ENCODE measurements at places on chromosomes 1 and 21. TPM values are rescaled to one million over a fixed set of nuclear protein-coding genes. Genes with fewer than 3 reads are reported as not detected.

EFNA4 gene
- total RNA-seq = 8.5 TPM

LENEP gene
- not detected for total RNA-seq

TXNIP gene
- total RNA-seq = 306 TPM

CLCA4 gene
- not detected for total RNA-seq

RAB25 gene
- not detected for total RNA-seq

DISC1 gene
- 4.2 TPM for total RNA-seq

SLC1A7 gene
- 0.97 TPM for total RNA-seq

SPRR2D gene
- not detected for total RNA-seq

DENND2C gene
- 1.9 TPM for total RNA-seq

ETNK2 gene
- 6.7 TPM for total RNA-seq

STIL gene
- total RNA-seq = 4.9 TPM

ADAMTS4 gene
- total RNA-seq = 6.5 TPM

CHODL gene
- not detected for total RNA-seq

S100PBP gene
- total RNA-seq = 17.8 TPM

ACTL8 gene
- not detected for total RNA-seq

NKAIN1 gene
- 0.32 TPM for total RNA-seq

GBP4 gene
- total RNA-seq = 0.81 TPM

AMY2A gene
- total RNA-seq = not detected

B4GALT2 gene
- 89.4 TPM for total RNA-seq

PTGER3 gene
- under 0.01 TPM for total RNA-seq

OR6N1 gene
- total RNA-seq = not detected

CAMSAP2 gene
- total RNA-seq = 16.0 TPM
